Body of pancreas (tissue), 4 donors: ENCODE measurements at places on chromosomes 5 and 9. TPM values are rescaled to one million over a fixed set of nuclear protein-coding genes. Genes with fewer than 3 reads are reported as not detected.

Gene NR4A3
- total RNA-seq, result 8.9 TPM

Gene FOXD4L3
- total RNA-seq, result not detected

Gene NME5
- total RNA-seq, result not detected

Gene UHRF2
- total RNA-seq, result 52.1 TPM

Gene WNT8A
- total RNA-seq, result not detected

Gene TAF1L
- total RNA-seq, result not detected

GRCh38 chr9:131266266-131267229 is 9.8 kb downstream of the FAM78A start:
- peak; percentile 9 for DNase-seq

GRCh38 chr5:10286162-10286861 is 21.4 kb downstream of the CMBL start:
- DNase-seq, result no peak

GRCh38 chr5:67773411-67774266 is 441.9 kb upstream of the PIK3R1 start:
- peak; percentile 28 for DNase-seq

GRCh38 chr9:68951879-68952659 is 61.8 kb downstream of the PRKACG start:
- DNase-seq, result no peak
